ENCODE measurements at places on chromosomes 12 and 14.

- no peak for DNase-seq
Observed at GRCh38 chr12:120835304-120835612, 68.9 kb downstream of the SPPL3 start.

GRCh38 chr14:72649603-72650227, 244.2 kb downstream of the DPF3 start:
- DNase-seq = no peak

DNA sequence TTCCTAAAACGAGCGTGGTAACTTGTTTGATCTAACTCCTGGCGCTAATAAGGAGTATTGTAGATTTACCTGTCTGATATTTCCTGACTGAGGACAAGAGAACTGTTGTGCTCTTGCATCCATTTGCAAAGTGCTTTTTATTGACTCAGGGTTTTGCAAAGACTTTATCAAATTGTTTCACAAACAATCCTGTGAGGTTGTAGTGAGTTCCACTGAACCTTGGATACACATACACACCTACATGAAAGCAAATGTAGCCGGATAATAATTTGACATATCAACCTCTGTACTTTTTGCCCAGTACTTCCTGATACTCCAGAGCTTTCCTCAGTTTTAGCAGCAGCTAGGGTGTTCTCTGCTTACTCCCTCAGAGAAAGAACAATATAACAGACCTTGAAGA, 6.7 kb upstream of the PTGER2 start:
- DNase-seq = no peak

DNA sequence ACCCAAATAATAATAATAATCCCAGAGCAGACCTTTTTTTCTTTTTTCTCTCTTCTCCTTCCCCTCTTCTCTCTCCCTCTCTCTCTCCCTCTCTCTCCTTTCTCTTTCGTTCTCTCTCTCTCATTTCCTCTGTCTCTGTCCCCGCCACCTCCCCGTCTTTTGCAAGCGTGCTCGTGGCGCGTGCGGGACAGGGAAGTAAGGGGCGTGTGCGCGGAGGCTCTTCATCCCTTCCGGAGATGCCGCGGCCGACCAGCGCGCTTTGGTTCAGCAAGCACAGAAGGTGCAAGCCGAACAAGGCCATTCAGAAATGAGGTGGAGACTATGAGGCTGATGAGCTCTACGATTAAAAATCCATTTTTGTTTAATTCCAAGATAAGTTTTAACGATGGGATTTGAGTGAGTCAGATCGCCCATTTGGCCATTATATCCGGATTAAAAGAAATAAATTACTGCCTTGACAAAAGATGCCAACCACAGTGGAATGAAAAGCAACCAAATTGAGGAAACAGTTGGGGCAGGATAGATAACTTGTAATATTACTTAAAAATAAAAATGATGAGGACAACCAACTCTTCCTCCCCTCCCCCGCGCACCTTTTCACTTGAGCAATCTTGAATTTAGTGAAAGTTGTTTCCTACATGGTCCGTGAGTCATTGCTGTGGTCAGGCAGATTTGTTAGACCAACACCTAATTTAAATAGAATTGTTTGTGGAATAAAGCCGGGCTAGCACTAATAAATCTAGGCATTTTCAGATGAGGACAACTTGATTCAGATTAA, 1.2 kb upstream of the AMIGO2 start:
- no peak for DNase-seq

DNA sequence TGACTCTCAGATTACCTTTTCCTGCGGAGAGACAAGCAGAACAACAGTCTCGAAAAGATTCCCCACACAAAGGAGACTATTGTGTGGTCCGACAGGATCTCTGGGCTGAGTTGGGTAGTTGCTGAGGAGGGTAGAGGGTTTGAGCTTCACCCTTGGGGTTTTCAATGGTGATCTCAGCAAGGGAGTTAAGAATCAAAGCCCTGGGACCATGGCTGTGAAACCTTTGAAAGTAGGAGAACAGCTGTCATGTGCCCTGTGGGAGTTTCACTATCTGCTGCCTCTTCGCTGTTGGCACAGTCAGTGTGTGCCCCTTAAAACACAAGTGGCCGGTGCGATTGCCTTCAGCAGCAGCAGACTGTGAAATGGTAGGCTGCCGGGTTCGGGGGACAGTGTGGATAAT, 14.2 kb upstream of the PLEK2 start:
- DNase-seq = no peak

DNA sequence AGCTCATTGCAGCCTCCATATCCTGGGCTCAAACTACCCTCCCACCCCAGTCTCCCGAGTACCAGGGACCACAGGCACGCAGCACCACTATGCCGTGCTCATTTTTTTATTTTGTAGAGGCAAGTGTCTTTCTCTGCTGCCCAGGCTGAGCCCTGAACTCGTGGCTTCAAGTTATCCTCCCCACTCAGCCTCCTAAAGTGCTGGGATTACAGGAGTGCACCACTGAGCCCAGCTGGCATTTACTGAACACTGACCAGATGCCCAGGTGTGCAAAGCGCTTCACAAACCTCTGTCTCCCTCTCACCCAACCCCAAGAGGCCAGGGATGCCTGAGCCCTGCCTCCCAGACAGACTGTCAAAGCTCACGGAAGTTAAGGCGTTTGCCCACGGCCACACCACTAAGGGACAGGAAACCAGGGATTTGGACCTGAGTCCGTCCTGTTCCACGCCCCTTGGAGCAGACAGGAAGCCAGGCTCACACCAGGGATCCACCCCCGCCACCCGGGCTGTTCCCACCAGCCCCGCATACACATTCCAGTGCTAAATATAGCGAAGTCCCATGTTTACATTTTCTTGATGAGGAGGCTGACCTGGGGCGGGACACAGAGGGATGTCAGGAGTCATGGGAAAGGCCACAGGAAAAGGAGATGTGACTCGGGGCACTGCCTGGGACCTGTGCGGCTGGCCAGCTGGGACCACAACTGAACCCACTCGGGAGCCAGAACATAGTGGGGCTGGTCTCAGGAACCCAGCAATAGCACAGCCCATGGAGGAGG, 51.2 kb downstream of the TESC start:
- DNase-seq = no peak

GRCh38 chr12:126558810-126559209, 1493.6 kb downstream of the AACS start:
- no peak for DNase-seq

GRCh38 chr12:15664491-15664890, 124.7 kb downstream of the EPS8 start:
- DNase-seq = no peak

DNA sequence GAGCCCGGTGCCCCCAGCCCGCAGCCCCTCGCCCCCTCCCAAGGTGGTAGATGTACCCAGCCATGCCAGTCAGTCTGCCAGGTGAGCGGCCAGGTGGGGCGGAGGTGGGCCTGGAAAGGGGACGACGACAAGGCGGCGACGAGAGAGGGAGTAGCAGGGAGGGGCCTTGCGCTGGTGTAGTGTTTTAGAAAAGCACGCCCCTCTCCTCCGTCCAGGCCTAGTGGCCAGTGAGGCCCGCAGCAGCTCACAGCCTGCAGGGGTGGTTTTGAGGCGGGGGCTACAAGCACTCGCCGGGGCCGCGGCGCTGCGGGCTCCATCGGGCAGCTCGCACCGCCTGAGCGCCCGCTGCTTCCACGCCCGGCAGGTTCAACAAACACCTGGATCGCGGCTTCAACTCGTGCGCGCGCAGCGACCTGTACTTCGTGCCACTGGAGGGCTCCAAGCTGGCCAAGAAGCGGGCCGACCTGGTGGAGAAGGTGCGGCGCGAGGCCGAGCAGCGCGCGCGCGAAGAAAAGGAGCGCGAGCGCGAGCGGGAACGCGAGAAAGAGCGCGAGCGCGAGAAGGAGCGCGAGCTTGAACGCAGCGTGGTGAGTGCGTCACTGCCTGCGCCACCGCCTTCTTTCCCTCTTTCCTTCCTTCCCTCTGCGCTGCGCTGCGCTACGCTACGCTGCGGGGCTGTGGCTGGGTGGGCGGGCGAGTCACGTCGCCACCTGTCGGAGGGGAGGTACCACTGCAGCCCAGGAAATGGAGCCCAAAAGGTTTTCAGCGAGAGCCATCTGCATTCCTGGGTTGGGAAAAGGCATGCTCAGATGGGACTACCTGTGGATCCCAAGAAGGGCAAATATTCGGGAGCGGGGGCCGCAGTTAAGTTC, 5.9 kb upstream of the RNU7-1 start:
- peak; percentile 81 for DNase-seq

- DNase-seq = no peak
Observed at GRCh38 chr14:100106250-100107112, 41.3 kb downstream of the EVL start.

GRCh38 chr12:101969-102878, 35.7 kb downstream of the IQSEC3 start:
- DNase-seq = no peak

DNA sequence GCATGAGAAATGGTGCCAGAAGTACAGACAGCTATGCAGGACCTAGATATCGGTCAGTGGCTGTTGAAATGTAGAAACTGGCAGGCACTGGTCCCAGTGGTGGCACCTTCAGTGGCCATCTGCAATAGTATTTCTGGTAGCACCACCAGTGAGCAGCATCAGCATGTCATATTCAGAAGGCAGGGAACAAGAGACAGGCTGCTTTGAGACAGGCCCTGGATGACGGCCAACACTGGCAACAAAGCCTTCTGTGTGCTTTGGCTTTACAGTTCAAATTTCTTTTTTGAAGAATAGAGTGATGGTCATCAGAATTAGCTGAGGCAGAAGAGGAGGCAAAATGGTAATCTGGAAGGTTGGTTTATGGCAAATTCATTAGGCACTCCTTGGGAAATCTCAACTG, 273.4 kb upstream of the SLC16A7 start:
- no peak for DNase-seq

DNA sequence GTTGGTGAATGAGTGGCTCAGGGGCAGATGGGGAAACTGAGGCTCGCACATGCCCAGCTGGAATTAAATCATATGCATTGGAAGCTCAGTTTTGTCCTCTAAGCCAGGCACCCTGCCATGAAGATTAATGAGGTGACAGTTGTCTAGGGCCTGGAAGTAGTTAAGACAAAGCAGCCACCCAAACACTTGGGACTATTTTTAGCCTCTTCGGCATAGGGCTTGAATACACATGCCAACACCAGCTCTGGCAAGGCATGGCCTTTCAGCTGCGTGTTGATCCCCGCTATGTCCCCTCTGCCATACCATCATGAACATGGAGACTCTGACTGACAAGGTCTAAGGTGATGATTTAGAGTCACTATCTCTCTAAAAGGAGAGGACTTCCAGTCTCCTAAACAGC, 250.2 kb downstream of the KSR2 start:
- no peak for DNase-seq

GRCh38 chr14:88947646-88948598, 123.5 kb downstream of the TTC8 start:
- no peak for DNase-seq

DNA sequence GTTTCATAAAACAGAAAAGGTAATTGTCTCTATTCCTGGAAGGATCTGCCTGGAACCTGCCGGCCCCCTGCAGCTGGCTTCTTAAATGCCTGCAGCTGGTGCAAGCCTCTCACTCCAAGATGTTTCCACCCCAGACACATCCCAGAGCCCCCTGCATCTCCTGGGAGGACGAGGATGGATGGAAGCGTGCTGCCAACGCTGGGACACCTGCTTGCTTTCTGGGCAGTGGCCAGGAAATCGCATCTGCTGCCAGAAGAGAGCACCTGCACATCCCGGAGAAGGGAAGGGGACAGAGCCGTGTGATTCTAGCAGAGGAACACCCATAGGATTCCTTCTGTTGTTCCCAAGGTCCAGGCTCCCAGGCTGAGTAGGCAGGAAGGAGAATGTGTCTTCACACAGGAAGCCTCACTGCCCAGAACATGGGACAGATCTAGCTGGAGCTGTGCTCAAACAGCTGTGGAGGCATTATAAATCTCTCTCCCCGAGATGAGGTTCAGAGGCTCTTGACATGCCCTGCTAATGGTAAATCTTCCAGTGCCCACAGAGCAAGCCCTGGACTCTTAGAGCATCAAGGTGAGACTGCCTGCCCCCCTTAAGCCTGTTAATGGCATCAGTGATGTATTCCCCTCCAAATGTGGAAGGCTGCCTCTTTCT, 138.8 kb upstream of the MAP1LC3B2 start:
- no peak for DNase-seq

- no peak for DNase-seq
Observed at GRCh38 chr14:87767567-87767901, 225.4 kb downstream of the GALC start.

GRCh38 chr14:95229749-95230148, 72.4 kb upstream of the DICER1 start:
- DNase-seq = no peak

- DNase-seq = no peak
Observed at GRCh38 chr12:83945871-83946270, 966.7 kb downstream of the SLC6A15 start.

DNA sequence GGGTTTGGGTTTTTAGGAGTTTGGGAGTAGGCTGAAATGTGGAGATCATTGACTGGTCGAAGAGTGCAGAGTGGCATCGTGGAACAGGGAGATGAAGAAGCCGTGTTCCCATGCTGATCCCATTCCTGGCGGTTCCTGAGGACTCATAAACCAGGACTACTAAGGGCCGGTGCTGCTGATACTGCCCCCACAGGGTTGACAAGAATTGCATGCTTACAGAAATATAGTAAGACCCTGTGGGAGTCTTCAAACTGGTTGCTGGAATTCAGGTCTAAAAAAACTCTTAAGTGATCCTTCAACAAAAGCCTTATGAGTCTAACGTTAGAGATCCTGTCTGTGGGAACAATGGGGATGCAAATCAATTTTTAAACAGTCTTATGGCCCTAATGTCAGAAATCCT, 64.0 kb upstream of the ARHGAP5 start:
- DNase-seq = no peak

DNA sequence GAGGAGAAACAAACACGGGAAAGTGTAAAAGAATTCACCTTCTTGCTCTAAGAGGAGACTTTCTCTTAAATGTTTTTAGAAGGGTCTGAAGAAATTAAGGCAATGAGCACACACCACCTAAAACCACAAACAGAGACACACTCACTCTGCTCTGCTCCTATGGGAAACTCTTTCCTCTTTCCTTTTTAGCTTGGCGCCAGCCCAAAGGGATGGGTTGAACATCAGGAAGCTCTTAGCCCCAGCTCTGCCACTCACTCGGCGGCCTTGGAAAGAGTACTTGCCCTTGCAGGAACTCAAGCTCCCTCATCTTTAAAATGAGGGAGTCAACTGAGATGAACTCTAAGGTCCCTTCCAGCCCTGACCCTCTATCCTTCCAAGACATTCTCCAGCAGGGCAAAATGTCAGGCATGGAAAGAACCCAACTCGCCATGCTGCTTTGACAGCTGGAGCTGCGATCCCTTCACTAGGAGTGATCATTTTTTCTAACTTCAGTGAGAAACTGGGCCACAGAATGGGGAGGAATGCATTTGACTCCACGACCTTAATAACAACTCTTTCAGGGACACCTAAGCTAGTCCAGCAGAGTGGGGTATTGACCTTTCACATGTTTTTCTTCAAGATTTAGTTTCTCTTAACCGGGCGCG, 980 bp upstream of the RNASE8 start:
- DNase-seq = no peak

DNA sequence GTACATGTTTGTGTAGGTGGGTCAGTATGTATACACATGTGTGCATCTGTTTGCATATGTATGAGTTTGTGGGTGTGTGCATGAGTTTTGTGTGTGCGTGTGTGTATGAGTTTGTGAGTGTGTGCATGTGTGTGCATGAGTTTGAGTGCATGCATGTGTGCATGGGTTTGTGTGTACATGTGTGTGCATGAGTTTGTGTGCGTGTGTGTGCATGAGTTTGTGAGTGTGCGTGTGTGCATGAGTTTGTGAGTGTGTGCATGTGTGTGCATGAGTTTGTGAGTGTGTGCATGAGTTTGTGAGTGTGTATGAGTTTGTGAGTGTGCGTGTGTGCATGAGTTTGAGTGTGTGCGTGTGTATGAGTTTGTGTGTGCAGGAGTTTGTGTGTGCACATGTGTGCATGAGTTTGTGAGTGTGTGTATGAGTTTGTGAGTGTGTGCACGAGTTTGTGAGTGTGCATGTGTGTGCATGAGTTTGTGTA, 61.5 kb downstream of the FZD10 start:
- DNase-seq = no peak

- no peak for DNase-seq
Observed at GRCh38 chr14:49879646-49880204, 13.2 kb upstream of the ARF6 start.

Data from central memory CD8-positive, alpha-beta T cell (primary cell).